ENCODE measurements at places on chromosomes 16 and 17. TPM values are rescaled to one million over a fixed set of nuclear protein-coding genes. Genes with fewer than 3 reads are reported as not detected.

DNA sequence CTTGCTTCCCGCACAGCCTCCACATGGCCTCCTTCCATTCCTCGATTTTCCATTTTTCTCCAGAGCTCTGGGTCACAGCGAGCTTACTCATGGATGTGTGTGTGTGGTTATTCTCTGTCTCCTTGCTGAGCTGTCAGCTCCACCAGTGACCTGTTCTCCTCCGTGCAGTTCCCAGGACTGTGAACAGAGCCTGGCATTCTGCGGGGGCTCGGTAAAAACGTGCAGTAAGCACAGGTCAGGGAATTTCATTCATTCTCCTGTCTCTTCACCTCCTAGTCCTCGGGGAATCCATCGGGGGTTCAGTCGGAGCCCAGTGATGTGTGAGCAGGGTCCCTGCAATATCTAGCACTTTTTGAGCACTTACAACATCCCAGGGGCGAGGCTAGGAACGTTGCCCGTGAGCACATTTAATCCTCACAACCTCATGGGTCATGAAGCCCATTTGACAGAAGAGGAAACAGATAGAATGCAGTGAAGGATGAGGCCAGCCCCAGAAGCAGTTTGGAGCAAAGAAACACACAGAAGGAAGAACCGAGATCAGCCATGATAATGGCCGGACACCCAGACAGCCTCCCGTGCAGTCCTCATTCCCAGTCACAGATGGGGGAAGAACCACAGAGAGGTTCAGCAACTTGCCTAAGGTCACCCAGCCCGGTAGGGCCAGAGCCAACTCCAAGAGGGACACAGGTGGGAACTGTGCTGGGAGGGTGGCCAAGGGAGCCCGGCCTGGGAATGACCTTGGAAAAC, 183.2 kb upstream of the GSE1 start:
- no peak overlapping the region for H3K4me3 ChIP-seq
- no peak for DNase-seq
- no peaks in the 10 kb centered on the region for H3K4me1 ChIP-seq

The PRR15L gene
- total RNA-seq: not detected

The EXOC7 gene
- 149 TPM for total RNA-seq

DNA sequence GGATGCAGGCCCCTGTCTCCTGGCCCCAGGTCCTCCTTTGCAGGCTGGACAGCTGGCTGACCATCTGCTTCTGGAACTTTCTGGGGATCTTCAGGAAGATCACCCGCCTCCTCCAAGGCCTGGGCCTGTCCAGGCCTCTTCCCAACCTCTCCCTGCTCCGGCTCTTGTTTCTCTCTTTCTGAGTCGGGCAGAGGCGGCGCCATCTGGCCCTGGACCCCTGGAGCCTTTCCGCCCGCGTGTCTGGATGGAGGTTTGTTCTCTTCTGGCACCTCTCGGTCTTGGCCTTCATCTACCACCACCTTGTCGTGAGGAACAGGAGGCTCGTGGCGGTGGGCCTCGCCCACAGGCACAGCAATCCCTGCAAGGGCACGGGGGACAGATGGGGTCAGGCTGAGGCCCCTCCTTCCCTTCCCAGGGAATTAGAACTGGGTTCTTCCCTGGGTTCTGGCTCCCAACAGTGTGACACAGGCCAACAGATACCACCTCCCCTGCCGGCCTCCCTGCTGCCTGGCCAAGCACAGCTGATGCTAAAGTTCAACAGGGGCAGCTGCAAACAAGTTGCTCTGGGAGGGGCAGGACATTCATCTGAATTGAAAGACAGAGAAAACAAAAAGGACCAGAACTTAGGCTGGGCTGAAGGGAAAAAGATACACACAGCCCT, 13.3 kb downstream of the NDUFAF8 start:
- H3K27me3 ChIP-seq: no peaks in the 10 kb centered on the region
- H3K36me3 ChIP-seq: peaks cover 37% of the 10 kb centered on the region
- H3K4me3 ChIP-seq: no peak overlapping the region
- H3K27ac ChIP-seq: peak overlapping the region; percentile 35
- DNase-seq: no peak

The CNTNAP4 gene
- total RNA-seq: not detected

- no peaks in the 10 kb centered on the region for H3K27me3 ChIP-seq
- peaks cover 2% of the 10 kb centered on the region for H3K36me3 ChIP-seq
- no peak overlapping the region for H3K27ac ChIP-seq
- peak; percentile 14 for DNase-seq
- H3K4me1 ChIP-seq: peaks cover 46% of the 10 kb centered on the region
These were observed 584 bp downstream of the PHOSPHO1 start for GRCh38 chr17:49229805-49230600.

DNA sequence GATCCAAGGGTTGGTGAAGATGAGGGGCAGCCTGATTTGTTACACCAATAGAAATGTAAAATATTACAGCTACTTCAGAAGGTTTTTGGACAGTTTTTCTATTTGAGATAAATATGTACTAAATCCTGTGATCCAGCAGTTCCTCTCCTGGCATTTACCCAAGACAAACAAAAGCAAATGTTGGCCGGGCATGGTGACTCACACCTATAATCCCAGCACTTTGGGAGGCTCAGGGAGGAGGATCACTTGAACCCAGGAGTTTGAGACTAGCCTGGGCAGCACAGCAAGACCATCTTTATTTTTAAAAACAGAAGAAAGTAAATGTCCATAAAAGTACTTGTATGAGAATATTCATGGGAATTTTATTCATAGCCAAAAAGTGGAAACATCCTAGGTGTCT, 64.8 kb upstream of the MRC2 start:
- no peaks in the 10 kb centered on the region for H3K4me1 ChIP-seq
- H3K4me3 ChIP-seq: no peak overlapping the region
- H3K27me3 ChIP-seq: no peaks in the 10 kb centered on the region
- DNase-seq: no peak

The PPM1E gene
- not detected for total RNA-seq

The OMG gene
- 2.8 TPM for total RNA-seq

DNA sequence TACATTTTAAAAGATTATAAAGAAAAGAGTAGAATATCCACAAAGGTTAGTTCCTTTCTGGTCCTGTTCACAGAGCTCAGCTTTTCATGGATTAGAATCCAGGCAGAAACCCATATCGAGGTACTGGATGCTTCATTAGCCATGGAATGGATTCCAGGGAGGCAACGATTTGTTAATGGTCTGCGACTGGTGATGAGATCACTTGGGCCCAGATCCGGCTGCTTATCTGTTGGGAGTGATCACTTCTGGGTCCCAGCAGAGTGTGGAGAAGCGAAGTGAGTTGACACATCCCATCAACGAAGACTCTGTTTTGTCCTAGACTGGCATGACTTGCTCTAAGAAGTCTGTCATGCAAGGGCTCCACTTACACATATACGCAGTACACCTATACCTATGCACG, 165.8 kb downstream of the MAF start:
- no peak overlapping the region for H3K27ac ChIP-seq
- no peaks in the 10 kb centered on the region for H3K4me1 ChIP-seq
- no peaks in the 10 kb centered on the region for H3K27me3 ChIP-seq
- no peak for DNase-seq
- H3K4me3 ChIP-seq: no peak overlapping the region
- no peaks in the 10 kb centered on the region for H3K36me3 ChIP-seq

The CCL15 gene
- not detected for total RNA-seq

The HIGD1B gene
- not detected for total RNA-seq

DNA sequence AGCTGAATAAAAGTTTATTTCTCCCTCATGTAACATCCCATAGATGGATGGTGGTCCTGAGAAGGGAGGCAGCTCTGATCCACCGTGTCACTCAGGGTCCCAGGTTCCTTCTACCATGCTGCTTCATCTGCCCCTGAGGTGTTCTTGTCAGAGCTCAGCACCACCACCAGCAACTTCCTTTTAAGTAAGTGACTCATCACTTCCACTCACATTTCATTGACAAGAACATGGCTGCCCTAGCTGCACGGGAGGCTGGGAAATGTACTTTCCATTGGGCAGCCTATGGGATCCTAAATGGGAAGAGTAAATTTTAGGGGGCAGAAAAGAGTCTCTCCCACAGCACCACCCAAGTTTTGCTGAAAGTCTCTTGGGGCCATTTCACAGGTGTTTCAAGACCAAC, 134.7 kb downstream of the USP31 start:
- H3K4me3 ChIP-seq: no peak overlapping the region
- no peaks in the 10 kb centered on the region for H3K4me1 ChIP-seq
- DNase-seq: no peak
- H3K27me3 ChIP-seq: no peaks in the 10 kb centered on the region
- H3K27ac ChIP-seq: no peak overlapping the region
- H3K36me3 ChIP-seq: no peaks in the 10 kb centered on the region

DNA sequence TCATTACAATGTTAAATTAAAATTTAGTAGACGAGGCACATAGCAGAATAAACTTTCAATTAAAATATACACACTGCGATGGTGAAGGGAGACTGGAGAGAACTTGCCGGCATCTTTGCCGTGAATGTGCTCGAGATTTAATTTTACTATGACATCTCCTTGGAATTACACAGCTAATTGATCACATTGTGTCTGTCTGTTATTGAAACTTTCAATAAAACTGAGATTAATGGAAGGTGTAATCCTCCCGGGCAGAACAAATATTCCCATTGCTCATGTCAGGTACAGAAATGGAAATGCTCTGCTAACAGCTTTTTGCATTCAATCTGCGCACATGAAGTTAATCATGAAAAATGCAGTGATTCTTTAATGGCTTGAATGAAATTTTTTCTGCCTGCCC, 210.1 kb upstream of the NLRP1 start:
- no peaks in the 10 kb centered on the region for H3K27me3 ChIP-seq
- DNase-seq: no peak
- H3K27ac ChIP-seq: no peak overlapping the region
- no peaks in the 10 kb centered on the region for H3K4me1 ChIP-seq
- H3K4me3 ChIP-seq: no peak overlapping the region

The ITGAE gene
- total RNA-seq: 13.8 TPM

- DNase-seq: no peak
- H3K4me1 ChIP-seq: no peaks in the 10 kb centered on the region
- peaks cover 14% of the 10 kb centered on the region for H3K36me3 ChIP-seq
- no peaks in the 10 kb centered on the region for H3K27me3 ChIP-seq
These were observed 8.4 kb downstream of the CDIPT start for GRCh38 chr16:29854520-29855100.

DNA sequence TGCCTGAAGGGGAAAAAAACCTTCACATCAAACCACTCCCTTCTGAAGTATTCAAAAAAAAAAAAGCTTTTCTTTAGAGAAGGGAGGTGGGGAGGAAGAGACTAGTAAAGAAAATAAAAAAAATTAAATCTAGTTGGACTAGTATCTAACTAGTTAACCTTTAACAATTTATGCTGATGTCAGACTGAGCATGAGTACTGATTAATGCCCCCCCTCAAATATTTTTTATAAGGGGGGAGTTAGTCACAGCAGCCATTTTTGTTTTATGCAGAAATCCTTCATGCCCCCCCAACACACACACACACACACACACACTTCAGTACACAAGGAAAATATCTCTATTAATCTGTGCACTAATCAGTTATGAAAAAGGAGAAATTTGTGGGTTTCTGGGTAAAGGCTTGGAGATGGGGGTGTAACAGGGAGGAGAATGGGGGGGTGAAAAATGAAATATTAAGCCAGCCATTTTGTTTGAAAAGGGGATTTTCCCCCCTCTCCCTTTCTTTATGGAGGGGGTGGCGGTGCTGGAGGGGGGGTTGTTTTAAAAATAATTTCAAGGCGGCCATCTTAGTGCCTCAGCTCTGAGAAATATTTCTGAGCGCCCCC, 4.7 kb upstream of the CHD3 start:
- H3K27me3 ChIP-seq: no peaks in the 10 kb centered on the region
- no peak overlapping the region for H3K4me3 ChIP-seq
- DNase-seq: peak; percentile 79
- H3K4me1 ChIP-seq: peaks cover 39% of the 10 kb centered on the region
- peaks cover 24% of the 10 kb centered on the region for H3K36me3 ChIP-seq
- H3K27ac ChIP-seq: no peak overlapping the region

- H3K4me1 ChIP-seq: no peaks in the 10 kb centered on the region
- H3K27me3 ChIP-seq: no peaks in the 10 kb centered on the region
- H3K36me3 ChIP-seq: no peaks in the 10 kb centered on the region
- DNase-seq: no peak
These were observed 17.1 kb downstream of the MRTFB start for GRCh38 chr16:14088155-14088753.

The NOG gene
- total RNA-seq: 0.77 TPM

- H3K4me1 ChIP-seq: peaks cover 41% of the 10 kb centered on the region
- no peak overlapping the region for H3K27ac ChIP-seq
- no peaks in the 10 kb centered on the region for H3K36me3 ChIP-seq
- peak; percentile 41 for DNase-seq
- no peak overlapping the region for H3K4me3 ChIP-seq
These were observed 1.7 kb downstream of the PERCC1 start for GRCh38 chr16:1432388-1433262.

- no peaks in the 10 kb centered on the region for H3K27me3 ChIP-seq
- H3K27ac ChIP-seq: no peak overlapping the region
- no peaks in the 10 kb centered on the region for H3K36me3 ChIP-seq
- no peaks in the 10 kb centered on the region for H3K4me1 ChIP-seq
These were observed 113.7 kb upstream of the DHX40 start for GRCh38 chr17:59451706-59452105.
